ENCODE measurements at places on chromosomes 5 and 9.

DNA sequence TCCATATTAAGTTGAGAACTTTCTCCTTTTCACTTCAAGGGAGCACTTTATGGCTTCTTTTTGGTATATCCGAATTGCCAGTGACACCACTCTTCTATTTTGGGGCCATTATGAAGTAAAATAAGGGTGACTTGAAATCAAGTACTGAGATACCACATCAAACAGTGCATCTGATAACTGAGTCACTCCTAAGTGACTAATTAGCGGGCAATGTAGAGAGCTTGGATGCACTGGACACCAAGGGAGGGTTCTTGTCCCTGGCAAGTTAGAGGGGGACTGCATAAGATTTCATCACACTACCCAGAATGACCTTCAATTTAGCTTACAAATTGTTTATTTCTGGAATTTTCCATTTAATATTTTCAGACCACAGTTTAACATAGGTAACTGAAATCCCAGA is 813.9 kb upstream of the CDH10 start:
- DNase-seq: no peak

DNA sequence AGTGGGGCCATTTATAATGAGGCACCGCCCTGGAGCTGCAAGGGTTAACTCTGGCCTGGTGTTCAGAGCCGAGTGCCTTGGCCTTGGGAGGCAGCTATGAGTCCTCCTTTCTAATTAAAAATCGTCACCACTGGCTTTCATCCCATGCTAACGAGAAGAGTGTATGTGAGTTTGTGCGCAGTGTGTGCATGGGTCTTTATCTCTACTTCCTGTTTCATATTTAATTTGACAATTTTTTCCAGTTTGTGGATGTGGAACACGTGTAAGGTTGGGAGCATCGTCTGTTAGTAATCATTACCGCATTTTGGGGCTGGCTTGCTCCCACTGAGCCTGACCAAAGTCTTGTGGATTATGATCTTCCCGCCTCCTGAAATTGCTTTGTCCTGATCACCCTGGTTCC is 76.4 kb downstream of the NDFIP1 start:
- DNase-seq: no peak

- DNase-seq: no peak
These were observed 170.4 kb upstream of the TBCA start for GRCh38 chr5:77946381-77947040.

DNA sequence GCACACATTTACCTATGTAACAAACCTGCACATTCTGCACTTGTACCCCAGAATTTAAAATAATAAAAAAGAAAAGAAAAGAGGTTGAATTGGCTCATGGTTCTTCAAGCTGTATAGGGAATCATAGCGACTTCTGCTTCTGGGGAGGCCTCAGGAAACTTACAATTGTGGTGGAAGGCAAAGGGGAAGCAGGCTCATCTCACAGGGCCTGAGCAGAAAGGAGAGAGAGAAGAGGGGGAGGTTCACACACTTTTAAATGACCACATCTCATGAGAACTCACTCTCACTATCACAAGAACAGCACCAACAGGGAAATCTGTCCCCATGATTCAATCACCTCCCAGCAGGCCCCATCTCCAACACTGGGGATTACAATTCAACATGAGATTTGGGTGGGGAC is 214.6 kb downstream of the CDK5RAP2 start:
- no peak for DNase-seq

GRCh38 chr9:107465467-107466451 is 23.8 kb downstream of the KLF4 start:
- peak; percentile 9 for DNase-seq

DNA sequence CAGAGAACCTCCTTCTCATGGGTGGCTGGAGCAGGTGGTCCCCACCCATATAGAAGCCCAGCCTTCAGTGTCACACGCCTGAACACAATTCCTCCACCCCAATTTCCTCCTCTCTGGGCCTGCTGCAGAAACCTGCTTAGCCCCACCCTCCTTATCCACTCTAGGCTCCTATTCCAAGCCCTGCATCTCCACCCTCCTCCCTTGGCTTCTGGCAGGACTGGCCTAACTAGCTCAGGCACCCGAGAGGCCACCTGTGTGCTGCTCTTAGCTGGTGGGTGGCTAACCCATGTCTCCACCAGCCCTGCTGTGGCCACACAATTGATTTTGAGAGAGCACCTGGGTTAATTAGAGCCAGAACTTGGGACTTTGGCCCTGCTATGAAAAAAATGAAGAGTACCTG is 77.3 kb upstream of the ATP10B start:
- DNase-seq: no peak

GRCh38 chr5:79825802-79826201 is 136.2 kb downstream of the CMYA5 start:
- DNase-seq: no peak

DNA sequence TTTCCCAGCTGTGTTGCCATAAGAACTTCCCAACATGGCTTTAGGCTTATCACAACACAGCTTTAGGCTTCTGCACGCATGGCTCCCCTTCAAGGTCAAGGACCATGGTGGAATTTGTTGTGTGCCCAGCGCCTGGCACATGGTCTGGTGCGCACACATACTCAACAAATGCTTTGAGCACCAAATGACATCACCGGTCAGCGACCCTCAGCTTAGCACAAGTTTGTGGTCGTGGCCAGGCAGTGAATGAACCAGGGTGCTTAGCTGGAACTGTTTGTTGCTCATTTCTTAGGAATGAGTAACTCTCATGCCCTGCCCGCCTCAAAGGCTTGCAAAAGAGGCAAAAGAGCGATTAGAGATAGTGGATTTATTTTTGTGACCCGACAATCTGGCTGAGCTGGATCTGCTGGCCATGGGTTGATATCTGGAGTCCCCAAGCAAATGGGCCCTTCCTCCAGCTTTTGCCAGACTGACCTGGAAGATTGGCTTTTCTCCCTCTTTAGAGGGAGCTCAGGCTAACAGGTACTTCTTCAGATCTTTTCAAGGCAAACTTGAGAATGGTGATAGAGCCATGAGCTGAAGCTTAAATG is 58.9 kb downstream of the DAP start:
- no peak for DNase-seq

DNA sequence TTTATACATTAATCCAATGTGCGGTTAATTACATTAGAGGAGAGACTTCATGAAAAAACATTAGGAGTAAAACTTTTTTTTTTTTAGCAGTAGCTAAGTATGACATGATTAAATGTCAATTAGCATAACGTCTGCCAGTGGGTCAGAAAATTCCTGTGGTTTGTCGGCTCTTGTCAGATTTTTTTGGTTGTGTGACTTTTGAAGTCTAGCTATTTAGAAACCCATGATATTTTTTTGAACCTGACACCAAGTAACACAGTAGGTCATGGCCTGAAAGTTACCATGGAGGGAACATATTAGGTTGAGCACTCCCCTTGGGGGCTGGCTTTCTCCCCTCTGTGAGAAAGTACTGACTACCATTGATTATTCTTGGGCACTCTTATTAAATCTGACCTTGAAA is 84.8 kb upstream of the ALDH1A1 start:
- no peak for DNase-seq

DNA sequence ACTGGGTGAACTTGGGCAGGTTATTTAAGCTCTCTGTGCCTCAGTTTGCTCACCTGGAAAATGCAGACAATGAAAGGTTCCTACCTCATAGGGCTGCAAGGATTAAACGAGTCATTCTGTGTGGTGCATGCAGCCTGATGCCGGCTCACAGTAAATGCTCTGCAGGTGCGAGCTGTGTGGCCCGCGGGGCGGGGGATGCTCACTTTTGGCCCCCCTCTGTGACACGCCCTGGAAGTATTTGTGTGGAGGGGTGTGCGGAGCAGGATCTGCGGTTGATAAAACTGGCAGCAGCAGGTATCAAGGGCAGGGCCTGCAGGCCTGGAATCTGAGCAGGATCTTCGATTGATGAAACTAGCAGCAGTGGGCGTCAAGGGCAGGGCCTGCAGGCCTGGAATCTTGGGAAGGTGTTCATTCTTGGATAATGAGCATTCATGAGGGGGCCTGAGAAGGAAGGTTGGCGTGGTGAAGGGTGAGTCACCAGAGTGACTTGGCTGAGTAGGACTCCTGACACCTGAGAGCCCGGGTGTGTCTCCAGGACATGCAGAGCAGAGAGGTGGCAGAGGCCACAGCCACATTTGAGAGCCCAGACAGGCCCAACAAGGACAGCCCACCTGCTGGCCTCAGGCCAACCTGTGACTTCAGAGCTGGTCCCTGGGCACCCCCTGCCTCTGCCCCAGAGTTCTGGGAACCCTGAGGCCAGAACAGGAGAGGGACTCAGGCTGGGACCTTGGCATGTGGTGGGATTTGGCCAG is 11.9 kb downstream of the UNC5A start:
- no peak for DNase-seq

GRCh38 chr9:27633764-27634163 is 60.5 kb upstream of the C9orf72 start:
- no peak for DNase-seq

GRCh38 chr9:122848256-122848943 is 20.0 kb upstream of the PDCL start:
- no peak for DNase-seq

DNA sequence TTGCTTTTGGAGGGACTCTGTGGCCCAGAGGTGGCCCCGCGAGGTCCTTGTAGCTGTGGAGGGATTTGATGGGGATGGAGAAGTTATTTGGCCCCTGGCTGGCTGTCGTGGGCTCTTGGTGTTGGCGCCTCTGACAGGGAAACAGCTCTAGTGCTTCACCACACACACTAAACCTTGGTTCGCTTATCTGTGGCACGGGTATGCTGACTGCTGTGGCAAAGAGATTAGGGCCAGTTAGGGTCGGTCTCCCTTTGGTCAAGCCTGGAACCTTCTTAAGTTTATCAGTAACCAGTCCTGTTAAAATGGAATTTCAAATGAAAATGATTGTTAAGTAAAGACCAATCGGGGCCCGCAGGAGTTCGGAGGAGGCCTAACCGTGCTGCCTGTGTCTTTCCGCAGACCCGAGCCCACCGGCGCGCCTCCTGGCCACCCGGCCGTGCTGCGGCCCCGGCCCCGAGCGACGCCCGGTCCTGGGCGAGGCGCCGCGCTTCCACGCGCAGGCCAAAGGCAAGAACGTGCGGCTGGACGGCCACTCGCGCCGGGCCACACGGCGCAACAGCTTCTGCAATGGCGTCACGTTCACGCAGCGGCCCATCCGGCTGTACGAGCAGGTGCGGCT is 28.4 kb downstream of the NEURL1B start:
- DNase-seq: no peak

DNA sequence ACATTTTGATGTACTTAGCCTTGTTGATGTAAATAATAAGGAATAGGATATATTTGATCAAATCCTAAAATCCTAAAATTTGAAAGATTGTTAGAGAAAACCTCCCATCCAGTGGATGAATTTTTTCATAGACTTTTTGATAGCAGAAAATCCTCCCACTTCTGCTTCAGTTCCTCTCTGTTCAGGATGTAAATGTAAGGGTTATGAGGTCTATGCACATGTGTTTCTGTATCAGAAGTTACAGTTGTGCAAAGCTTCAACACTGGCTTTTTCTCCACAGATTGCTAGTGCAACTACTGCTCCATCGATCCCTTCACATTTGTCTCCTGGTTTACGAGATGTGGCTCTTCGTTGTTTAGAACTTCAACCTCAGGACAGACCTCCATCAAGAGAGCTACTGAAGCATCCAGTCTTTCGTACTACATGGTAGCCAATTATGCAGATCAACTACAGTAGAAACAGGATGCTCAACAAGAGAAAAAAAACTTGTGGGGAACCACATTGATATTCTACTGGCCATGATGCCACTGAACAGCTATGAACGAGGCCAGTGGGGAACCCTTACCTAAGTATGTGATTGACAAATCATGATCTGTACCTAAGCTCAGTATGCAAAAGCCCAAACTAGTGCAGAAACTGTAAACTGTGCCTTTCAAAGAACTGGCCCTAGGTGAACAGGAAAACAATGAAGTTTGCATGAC is 16.0 kb upstream of the SETD9 start:
- no peak for DNase-seq

GRCh38 chr5:81632679-81633078 is 118.2 kb downstream of the SSBP2 start:
- DNase-seq: no peak

DNA sequence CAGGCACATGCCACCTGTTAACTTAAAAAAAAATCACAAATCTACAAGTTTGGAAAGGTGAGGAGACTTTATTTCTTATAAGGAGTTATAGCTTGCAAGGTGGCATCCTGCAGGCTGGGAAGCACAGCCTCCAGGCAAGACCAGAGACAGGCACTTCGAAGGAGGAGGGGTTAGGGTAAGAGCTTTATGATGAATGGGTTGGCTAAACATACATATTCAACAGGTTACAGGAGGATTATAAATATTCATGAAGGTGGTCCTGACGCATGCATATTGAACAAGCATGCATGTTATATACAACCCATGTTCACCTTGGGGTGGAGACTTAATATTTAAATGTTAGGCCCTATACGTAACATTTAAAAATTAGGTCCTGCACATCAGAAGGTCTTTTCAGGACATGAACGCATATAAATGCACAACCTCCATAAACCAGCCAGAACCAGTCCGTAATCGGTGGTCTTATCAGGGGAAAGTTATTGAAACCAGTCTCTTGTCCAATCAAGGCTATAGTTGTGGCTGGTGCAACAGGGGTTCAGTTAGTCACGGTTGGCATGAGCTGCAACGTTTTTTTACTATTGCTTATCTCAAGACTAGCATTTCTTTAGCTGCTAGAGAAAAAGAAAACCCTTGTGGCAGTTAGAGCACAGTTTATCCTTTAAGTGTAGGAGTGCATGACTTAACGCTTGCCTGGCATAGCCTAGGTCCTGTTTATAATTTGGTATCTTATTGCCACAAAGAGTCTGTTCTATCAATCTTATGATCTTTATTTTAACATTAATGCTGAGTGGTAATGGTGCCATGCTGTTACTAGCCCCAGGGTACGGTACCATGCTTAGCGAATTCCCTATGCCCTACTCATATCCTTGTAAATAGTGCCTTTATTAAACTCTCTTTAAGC is 72.7 kb downstream of the C9orf57 start:
- no peak for DNase-seq

- DNase-seq: no peak
These were observed 108.5 kb downstream of the NR6A1 start for GRCh38 chr9:124662561-124662960.

DNA sequence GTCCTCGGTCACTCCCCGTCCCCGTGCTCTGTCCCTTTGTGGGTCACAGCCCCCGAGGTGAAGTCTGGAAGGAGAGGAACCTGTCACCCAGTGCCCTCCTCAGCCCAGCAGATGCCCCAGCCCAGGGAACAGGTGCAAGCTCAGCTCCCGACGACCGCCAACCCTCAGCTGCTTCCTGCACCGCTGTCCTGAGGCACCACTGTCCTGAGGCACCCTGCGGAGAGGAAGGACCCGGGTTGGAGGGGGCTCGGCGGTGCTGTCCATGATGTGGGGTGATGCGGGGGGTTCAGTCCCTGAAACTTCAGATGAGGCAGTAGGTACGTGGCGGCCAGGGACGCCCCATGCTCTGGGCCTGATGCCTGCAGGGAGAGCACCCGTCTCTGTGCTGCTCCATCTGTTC is 81.4 kb downstream of the COL5A1 start:
- DNase-seq: no peak

Measured in caudate nucleus (tissue), 63 donors.